ENCODE measurements at places on chromosomes 12 and 14. TPM values are rescaled to one million over a fixed set of nuclear protein-coding genes. Genes with fewer than 3 reads are reported as not detected.

DNA sequence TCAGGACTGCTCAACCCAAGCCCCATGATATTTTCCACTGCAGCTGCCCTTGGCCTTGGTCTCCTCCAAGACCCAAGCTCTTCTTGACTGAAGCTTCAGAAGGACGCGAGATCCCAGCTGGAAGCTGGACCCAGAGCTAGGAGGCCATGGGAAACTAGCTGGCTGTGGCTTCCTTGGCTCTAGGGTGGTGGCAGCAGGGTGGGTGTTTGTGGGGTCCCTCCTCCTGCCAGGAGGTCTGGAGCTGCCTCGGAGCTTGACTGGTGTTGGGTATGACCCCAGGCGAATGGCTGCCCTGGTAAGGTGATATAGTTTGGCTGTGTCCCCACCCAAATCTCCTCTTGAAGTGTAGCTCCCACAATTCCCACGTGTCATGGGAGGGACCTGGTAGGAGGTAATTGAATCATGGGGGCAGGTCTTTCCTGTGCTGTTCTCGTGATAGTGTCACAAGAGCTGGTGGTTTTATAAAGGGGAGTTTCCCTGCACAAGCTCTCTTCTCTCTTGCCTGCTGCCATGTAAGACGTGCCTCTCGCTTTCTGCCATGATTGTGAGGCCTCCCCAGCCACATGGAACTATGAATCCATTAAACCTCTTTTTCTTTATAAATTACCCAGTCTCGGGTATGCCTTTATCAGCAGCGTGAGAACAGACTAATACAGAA is 51.4 kb downstream of the TRPV4 start:
- no peak overlapping the region for H3K27ac ChIP-seq
- H3K4me3 ChIP-seq, result no peak overlapping the region
- H3K27me3 ChIP-seq, result peaks cover 3% of the 10 kb centered on the region
- H3K36me3 ChIP-seq, result peaks cover 8% of the 10 kb centered on the region
- peaks cover 7% of the 10 kb centered on the region for H3K4me1 ChIP-seq

DNA sequence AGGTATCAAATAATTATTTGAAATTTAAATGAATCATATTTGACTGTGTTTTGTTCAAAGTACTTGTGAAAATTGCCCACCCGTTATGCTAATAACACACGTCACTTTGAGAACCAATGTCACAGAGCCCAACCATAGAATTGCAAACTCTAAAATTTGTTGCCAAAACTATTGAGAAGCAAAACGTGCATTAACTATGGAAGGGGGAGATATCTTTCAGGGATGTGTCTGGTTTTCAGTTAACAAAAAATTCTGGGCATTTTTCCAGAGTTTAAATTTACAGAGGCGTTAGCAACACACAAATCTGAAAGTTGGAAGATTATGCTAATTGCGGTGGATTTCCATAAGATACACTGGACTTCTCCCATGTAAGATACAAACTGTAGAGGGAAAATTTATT is 371.8 kb upstream of the E2F7 start:
- H3K36me3 ChIP-seq, result no peaks in the 10 kb centered on the region
- no peaks in the 10 kb centered on the region for H3K4me1 ChIP-seq
- H3K4me3 ChIP-seq, result no peak overlapping the region
- H3K27me3 ChIP-seq, result no peaks in the 10 kb centered on the region
- no peak overlapping the region for H3K27ac ChIP-seq

The GPR137C gene
- total RNA-seq, result 0.72 TPM

The ZNF385A gene
- total RNA-seq, result 4.9 TPM

The OTX2 gene
- total RNA-seq, result not detected

The HOXC4 gene
- total RNA-seq, result not detected

- H3K4me3 ChIP-seq, result no peak overlapping the region
- no peak overlapping the region for H3K27ac ChIP-seq
- no peak for DNase-seq
- H3K4me1 ChIP-seq, result peaks cover 33% of the 10 kb centered on the region
- peaks cover 19% of the 10 kb centered on the region for H3K36me3 ChIP-seq
Measured at GRCh38 chr14:32104803-32105202, 27.7 kb downstream of the ARHGAP5 start.

- H3K4me1 ChIP-seq, result no peaks in the 10 kb centered on the region
- no peak for DNase-seq
- H3K27me3 ChIP-seq, result peaks cover 20% of the 10 kb centered on the region
- no peaks in the 10 kb centered on the region for H3K36me3 ChIP-seq
- no peak overlapping the region for H3K4me3 ChIP-seq
- no peak overlapping the region for H3K27ac ChIP-seq
Measured at GRCh38 chr14:22282949-22283348, 306.1 kb downstream of the DAD1 start.

The TCL1B gene
- not detected for total RNA-seq

DNA sequence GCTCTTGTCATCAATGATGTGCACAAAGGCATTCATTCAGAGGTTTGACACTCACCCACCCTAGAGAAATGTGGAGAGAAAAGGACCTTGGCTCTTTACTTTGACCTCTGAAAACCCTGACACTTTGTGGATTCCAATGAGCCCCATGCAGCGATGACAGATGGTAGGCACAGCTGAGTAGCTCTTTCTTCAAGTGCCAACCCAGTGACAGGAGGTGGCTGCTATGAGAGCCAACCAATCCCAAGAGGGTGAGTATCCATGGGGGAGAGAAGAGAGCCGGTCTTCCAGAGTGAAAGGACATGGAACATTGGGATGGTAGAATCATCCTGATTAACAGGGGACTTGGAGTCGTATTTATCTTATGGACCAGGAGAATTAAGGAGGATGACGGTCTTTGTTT is 17.8 kb downstream of the SLC8A3 start:
- no peaks in the 10 kb centered on the region for H3K36me3 ChIP-seq
- H3K4me3 ChIP-seq, result no peak overlapping the region
- H3K4me1 ChIP-seq, result no peaks in the 10 kb centered on the region
- H3K27me3 ChIP-seq, result no peaks in the 10 kb centered on the region

DNA sequence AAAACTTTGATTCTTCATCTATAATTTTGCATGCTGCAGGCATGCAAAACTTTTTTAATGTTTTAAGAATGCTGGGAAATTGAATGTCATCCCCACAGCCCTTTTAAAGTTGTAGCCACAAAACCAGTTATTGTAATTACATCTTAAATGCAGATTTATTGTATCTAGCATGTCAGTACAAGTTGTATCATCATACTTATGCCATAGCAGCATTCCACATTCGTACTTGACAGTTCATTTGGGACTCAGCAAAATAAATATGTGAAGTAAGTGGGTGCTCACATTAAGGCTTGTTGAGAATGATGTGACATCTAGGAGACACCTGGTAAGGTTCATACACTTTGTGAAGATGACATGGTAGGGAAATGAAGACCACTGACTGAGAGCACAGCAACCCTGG is 44.0 kb upstream of the GZMB start:
- H3K27ac ChIP-seq, result no peak overlapping the region
- no peak for DNase-seq
- H3K4me1 ChIP-seq, result peaks cover 5% of the 10 kb centered on the region
- no peak overlapping the region for H3K4me3 ChIP-seq
- no peaks in the 10 kb centered on the region for H3K36me3 ChIP-seq
- peaks cover 6% of the 10 kb centered on the region for H3K27me3 ChIP-seq

- peaks cover 62% of the 10 kb centered on the region for H3K4me1 ChIP-seq
- H3K27ac ChIP-seq, result no peak overlapping the region
- no peaks in the 10 kb centered on the region for H3K27me3 ChIP-seq
- H3K4me3 ChIP-seq, result no peak overlapping the region
- H3K36me3 ChIP-seq, result no peaks in the 10 kb centered on the region
Measured at GRCh38 chr12:49678711-49679110, 28.5 kb downstream of the FMNL3 start.

- peak overlapping the region; percentile 8 for H3K27ac ChIP-seq
- H3K36me3 ChIP-seq, result peaks cover 10% of the 10 kb centered on the region
- H3K27me3 ChIP-seq, result no peaks in the 10 kb centered on the region
- H3K4me3 ChIP-seq, result no peak overlapping the region
- peaks cover 40% of the 10 kb centered on the region for H3K4me1 ChIP-seq
Measured at GRCh38 chr12:1103632-1104031, 112.6 kb downstream of the ERC1 start.

- H3K27ac ChIP-seq, result peak overlapping the region; percentile 49
- DNase-seq, result peak; percentile 74
- H3K36me3 ChIP-seq, result peaks cover 34% of the 10 kb centered on the region
- H3K27me3 ChIP-seq, result peaks cover 5% of the 10 kb centered on the region
Measured at GRCh38 chr12:112018571-112019237, 5.5 kb downstream of the ERP29 start.

- no peak overlapping the region for H3K27ac ChIP-seq
- no peak overlapping the region for H3K4me3 ChIP-seq
Measured at GRCh38 chr14:25607192-25607591, 557.2 kb upstream of the STXBP6 start.

DNA sequence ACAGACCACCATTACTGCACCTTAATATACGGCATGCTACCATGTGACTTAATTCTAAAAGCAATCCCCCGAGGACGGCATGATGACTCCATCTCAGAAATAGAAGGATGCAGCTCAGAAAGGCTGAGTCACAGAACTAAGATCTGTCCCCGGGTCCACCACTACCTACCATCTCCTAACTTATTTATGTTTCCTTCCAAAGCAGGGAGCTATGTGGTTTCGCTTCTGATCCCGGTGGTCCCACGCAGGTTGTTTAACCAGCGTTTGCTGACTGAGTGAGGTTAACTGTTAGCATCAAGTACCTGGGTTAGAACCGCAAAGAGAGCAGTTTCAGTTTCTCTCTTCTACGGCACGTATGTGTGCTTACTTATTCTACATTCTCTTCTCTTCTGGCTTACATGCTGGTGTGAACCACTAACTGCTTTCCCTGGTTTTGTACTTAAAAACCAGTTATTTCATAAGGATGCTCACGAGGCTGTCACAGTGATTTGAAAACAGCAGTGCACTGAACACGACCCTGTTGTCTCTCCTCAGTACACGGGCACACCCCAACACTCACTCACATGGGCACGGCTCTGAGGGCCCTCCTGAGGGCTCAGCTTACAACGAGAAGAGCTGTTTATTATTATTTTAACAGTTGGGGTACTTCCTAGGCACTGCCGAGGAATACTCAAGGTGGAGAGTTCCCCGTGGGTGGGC is 66.7 kb downstream of the CCDC88C start:
- no peak overlapping the region for H3K27ac ChIP-seq
- H3K27me3 ChIP-seq, result peaks cover 50% of the 10 kb centered on the region
- H3K4me3 ChIP-seq, result peak overlapping the region; percentile 81
- peaks cover 10% of the 10 kb centered on the region for H3K4me1 ChIP-seq
- DNase-seq, result no peak

Measured in HFFc6 (cell line).